Retina (tissue), 1 donor: ENCODE measurements at places on chromosomes 4 and X.
A peak's percentile ranks its signal among the peaks of the same experiment; 100 is the strongest.

DNA sequence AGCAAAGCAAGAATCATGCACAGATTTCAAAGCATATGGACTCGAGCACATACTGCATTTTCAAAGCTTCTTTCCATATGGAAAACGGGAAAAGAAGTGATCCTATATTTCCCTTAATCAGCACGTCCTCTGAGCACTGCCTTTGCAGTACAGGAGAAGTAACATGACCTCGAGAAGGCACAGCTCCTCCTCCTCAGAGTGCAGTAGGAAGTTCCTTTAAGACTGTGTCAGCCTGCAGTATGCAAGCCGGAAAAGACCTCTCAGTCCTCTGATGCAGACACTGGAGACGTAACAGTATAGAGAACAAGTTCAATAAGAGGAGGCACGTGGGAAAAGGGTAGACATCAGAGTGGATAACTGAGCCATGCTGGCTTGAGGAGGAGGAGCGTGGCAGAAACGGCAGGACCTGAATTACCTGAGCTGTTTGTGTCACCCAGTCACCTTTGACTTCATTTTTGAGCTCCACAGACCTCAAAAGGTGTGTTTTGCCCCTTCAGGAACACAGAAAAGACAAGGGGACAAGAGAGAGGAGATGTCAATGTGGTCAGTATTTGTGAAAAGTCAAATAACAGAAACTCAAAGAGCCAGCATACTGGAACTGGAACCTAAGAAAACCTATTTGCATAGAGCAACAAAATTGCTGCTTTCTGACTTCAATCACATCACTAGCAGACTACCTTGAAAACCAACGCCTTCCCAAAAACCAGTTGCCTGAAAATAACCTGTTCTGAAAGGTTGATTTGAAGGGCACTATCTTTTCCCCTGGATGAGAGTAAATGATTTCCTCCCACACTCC is 20.8 kb downstream of the IRF2 start:
- no peak for DNase-seq

GRCh38 chrX:139972629-139973624 is 7.6 kb upstream of the CXorf66 start:
- no peak for DNase-seq

- no peak for DNase-seq
Measured at GRCh38 chr4:41178372-41179370, 35.7 kb downstream of the APBB2 start.

- no peak for DNase-seq
Measured at GRCh38 chr4:84804136-84804535, 162.4 kb downstream of the WDFY3 start.

DNA sequence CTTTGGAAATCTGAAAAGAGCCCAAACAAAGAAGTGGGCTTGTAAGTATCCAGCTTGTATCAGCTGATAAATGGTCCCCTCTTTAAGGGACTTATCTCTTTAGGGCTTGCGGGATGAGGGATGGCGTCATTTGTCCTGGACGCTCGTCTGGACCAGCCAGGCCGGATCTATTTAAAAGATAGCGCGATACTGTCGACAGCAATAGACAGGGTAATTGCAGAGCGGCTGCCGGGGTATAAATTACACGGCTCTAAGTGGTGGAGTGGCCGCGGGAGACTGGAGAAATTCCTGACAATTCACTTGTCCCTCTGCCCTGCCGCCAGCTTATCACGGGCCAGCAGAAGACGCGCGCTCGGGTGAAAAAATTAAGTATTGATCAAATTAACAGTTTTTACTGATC is 90.7 kb downstream of the FAM53A start:
- peak; percentile 52 for DNase-seq

DNA sequence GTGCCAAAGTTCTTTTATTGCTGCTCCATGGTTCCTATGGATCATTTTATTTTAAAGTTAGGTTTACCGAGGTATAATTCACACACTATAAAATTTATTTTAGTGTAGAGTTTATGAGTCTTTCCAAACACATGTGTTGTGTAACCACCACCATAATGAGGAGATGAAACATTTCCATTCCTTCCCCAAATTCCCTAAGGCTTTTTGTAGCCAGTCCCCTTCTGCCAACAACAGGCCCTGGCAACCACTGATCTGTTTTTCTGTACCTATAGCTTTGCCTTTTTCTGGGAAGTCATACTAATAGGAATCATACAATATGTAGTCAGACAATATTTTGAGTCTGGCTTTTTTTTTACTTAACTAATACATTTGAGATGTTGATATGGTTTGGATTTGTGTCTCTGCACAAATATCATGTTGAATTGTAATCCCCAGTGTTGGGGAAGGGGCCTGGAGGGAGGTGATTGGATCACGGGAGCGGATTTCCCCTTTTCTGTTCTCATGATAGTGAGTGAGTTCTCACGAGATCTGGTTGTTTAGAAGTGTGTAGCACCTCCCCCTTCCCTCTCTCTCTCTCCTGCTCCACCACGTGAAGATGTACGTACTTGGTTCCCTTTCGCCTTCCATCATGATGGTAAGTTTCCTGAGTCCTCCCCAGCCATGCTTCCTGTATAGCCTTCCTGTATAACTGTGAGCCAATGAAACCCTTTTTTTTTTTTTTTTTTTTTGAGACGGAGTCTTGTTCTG is 59.6 kb upstream of the DHX15 start:
- DNase-seq, result no peak

GRCh38 chrX:37684426-37684825 is 1.2 kb upstream of the XK start:
- no peak for DNase-seq

DNA sequence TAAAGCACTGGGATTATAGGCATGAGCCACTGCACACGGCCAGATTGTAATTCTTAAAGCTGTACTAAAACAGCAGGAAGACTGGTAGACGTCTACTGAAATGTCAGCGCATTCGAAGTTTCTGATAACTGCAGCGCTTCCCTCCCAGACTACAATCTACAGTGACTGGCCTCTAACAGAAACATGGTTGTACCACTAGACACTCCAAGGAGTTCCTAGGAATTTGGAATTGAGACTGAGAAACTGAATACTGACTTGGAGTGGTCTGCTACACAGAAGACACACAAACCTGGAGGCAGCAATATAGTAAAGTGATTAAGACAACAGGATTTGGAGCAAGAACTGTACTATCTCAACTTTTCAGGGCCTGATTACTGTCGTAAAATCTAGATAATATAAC is 937 bp downstream of the HELQ start:
- DNase-seq, result peak; percentile 6

GRCh38 chr4:55549888-55550287 is 3.2 kb upstream of the CLOCK start:
- no peak for DNase-seq

GRCh38 chrX:141969706-141970105 is 66.0 kb downstream of the MAGEC1 start:
- DNase-seq, result no peak

DNA sequence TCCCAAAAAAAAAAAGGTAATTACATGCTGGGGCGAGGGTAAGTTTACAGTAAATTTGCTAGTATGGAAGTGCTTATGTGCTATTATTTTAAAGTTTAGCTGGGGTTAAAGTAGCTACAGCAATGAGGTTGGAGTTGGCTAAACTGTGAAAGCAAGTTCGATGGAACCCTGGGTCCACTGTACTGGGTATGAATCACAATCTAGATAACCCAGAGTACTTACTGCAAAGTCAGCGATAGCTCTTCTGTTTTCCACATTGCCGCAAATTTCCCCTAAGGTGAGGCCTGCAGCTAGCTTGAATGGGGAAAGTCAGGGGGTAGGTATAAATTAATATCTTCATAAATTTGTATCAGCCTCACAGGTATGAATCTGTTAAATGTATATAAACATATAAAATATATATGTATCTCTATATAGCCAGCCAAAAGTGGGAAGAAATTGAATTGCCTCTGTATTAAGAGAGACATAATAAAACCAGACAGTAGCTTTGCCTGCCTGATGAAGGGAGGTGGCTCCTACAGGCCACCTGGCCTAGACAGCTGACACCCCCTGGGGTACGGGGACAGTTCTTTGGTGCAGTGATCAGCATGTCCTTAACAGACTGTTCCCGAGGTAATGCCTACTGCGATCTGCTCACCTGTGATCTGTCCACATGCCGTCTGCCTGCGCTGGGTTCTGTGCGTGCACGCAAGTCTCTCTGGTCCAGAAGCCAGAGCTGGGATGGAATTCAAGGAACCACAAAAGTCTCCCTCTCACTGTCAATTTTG is 30.6 kb downstream of the CLRN2 start:
- DNase-seq, result no peak

GRCh38 chrX:10486373-10486772 is 134.0 kb downstream of the MID1 start:
- DNase-seq, result no peak

GRCh38 chr4:36532670-36533379 is 251.4 kb downstream of the DTHD1 start:
- DNase-seq, result no peak

- DNase-seq, result peak; percentile 15
Measured at GRCh38 chr4:53861856-53862610, 202.4 kb downstream of the CHIC2 start.

- no peak for DNase-seq
Measured at GRCh38 chr4:15455290-15455689, 14.4 kb upstream of the CC2D2A start.

DNA sequence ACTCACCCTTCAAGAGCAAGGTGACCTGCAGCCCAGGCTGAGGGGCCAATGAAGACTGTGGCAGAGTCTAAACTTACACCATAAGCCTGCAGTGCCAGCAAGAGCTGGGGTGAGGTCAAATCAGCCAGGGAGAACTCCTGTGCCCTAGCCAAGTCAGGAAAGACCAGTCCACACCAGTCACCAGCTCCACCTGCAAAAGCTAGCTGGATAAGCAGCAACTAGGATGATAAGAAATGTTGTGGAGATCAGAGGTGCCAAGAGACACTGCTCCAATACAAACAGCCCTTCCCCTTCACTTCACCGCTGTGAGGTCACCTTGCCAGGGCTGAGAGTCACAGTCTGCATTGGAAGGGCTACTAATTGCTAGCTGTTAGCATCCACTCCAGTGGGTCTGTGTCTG is 31.3 kb downstream of the NIPAL1 start:
- DNase-seq, result no peak

- DNase-seq, result no peak
Measured at GRCh38 chrX:108114541-108114940, 23.0 kb downstream of the ATG4A start.

GRCh38 chrX:153766098-153766817 is 2.2 kb downstream of the PLXNB3 start:
- DNase-seq, result peak; percentile 57

DNA sequence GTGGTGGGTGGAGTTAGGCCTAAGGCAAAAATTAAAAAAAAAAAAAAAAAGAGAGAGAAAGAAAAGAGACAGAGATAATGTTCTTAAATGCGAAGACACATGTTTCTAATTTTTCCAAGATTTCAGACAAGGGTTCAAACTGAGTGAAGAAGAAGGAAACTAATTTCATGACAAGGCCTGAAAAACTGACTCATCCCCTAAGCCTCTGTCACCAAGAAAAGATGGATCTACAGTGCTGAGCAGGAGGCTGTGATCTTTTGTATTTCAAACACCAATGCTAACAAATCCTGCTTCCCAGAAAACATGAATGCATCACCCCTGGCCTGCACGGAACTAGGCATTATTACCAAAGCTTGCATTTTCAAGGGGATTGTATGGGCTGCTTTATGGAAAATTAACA is 75.3 kb downstream of the PPARGC1A start:
- DNase-seq, result no peak

DNA sequence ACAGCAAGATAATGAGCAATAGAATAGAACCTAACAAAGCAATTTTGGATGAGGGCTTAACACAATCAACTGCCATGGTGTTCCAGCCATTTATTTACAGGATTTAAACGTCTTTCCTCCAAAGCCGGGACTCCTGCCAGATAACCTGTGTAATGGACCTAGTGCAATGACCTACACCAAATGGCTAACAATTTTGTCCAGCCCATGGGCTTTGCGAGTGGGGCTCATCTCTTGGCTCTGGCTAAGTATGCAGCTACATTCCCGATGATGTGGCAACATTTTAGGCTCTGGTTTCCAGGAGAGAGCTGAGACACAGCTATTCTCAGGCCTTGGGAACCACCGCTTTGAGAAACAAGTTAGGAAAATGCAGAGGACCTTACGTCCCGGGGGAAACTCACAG is 822.3 kb upstream of the FTHL17 start:
- no peak for DNase-seq

- DNase-seq, result no peak
Measured at GRCh38 chr4:15755321-15756155, 22.6 kb upstream of the CD38 start.

- DNase-seq, result no peak
Measured at GRCh38 chr4:38873290-38873944, 5.8 kb downstream of the FAM114A1 start.

- DNase-seq, result no peak
Measured at GRCh38 chrX:47297874-47298273, 65.1 kb downstream of the USP11 start.

DNA sequence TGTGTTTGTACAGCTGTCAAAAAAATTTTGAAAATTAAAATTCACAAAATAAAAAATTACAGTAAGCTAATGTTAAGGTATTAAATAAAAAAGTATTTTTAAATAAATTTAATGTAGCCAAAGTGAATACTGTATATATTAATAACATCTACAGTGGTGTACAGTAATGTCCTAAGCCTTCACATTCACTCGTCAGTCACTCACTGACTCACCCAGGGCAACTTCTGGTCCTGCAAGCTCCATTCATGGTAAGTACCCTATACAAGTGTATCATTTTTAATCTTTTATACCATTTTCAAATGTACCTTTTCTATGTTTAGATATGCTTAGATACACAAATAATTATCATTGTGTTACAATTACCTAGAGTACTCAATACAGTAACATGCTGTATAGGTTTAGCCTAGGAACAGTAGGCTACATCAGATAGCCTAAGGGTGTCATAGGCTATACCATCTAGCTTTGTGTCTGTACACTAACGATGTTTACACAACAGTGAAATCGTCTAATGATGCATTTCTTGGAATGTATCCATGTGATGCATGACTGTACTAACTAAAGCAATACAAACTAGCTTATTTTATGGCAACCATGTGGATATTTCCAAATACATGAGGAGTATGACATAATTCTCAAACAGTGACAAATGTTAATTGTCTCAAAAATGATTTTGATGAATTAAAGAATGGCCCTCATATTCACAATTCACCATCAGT is 13.7 kb downstream of the DDX60 start:
- DNase-seq, result no peak

GRCh38 chr4:175997291-175997690 is 68.3 kb upstream of the WDR17 start:
- DNase-seq, result no peak

DNA sequence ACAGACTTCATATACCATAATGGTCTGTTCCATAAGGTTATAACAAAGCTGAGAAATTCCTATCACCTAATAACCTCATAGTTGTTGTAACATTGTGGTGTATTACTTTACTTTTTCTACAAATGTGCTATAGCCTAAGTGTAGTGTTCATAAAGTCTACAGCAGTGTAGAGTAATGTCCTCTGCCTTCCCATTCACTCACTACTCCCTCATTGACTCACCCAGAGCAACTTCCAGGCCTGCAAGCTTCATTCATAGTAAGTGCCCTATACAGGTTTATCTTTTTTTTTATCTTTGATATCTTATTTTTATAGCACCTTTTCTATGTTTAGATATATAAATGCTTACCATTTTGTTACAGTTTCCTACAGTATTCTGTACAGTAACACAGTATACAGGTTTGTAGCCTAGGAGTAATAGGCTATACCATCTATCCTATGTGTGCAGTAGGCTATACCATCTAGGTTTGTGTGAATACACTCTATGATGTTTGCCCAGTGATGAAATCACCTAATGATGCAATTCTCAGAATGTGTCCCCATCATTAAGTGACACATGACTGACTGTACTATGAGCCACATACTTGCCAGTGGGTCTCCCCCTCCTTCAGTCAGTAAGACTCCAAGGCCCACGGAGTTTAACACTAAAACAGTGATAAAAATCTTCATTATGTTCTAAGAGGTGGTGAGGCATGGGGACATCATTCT is 299.9 kb downstream of the UNC5C start:
- no peak for DNase-seq
